ENCODE measurements at places on chromosomes 4 and X.

GRCh38 chr4:163620738-163621137 lies 126.2 kb downstream of the TMA16 start:
- no peak for DNase-seq

DNA sequence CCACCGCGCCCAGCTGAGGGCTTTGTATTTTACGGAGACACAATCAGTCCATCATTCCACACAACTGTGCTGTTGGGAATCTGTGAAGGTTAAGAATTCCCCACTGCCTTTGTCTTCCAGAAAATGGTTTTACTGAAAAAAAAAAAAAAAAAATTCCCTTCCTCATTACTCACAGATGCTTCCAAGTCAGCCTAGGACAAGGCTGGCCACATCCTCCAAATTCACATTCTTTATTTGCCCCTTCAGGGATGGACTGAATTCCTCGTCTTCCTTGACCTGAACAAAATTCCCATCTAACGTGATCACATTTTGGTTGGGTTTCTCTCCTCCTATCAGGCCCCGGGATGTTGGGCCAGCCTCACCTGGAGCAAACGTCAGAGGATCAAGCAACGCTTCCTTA lies 130.3 kb downstream of the DHRSX start:
- no peak for DNase-seq

DNA sequence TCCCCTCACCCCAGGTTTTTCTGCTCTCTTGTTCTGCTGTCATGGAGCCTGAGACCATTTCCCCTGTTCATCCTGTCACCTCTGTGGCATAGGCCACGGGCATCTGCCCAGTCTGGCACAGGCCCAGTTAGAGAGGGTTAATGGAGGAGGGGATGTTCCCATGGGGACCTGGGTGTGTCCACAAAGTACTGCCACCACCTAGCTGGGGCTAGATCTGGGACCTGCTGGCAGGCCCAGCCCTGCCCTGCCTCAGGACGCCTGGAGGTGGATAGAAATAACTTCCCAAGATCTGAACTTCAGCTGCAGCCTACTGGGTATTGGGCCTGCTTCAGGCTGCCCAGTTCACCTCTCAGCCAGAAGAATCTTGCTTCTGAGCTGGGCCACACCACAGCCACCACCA lies 13.5 kb downstream of the EFNB1 start:
- DNase-seq = no peak

DNA sequence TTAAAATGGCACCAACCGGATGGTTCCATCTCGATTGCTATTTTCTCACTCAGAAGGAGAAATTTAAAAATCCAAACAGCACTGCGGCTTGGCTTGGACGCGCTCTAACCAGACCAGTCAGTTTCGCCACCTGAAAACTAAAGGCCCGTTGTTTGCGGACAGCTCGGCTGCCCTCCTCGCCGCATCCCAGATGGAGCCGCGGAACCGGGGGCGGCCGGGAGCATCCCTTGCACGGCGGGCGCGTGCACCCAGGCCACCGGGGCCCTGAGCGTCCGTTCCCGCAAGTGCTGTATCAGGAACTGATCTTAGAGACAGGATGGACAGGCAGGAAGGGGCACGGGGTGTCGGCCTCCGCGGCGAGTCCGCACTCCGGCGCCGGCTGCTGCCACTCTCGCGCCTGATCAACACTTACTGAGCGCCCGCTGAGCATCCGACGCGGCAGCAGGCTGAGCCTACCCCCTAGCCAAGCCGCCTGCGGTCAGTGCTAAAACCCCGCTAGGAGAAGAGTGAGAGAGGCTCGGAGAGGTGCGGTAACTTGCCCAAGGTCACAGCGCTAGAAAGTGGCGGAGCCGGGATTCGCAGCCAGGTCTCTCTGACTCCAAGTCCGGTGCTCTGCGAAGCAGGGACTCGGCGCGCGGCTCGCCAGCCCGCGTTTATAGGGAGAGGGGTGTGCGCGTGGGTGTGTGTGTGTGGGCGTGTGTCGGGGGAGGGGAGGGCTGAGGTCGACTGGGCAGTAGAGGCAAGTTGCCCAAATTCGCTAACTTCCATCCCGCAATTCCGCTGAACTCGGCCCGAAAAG lies at the start of gene CITED1:
Gene CITED1 (minus strand): TSS at position 629 of the 799 bp plus-strand sequence. CDS start 3,045 bp downstream, outside the sequence.
- peak; percentile 16 for DNase-seq

- no peak for DNase-seq
Measured at GRCh38 chrX:72470532-72471223, 102.0 kb downstream of the HDAC8 start.

- no peak for DNase-seq
Measured at GRCh38 chr4:174357321-174357720, 73.6 kb downstream of the CEP44 start.

GRCh38 chrX:21741869-21742701 lies 15.8 kb downstream of the SMPX start:
- DNase-seq = no peak

DNA sequence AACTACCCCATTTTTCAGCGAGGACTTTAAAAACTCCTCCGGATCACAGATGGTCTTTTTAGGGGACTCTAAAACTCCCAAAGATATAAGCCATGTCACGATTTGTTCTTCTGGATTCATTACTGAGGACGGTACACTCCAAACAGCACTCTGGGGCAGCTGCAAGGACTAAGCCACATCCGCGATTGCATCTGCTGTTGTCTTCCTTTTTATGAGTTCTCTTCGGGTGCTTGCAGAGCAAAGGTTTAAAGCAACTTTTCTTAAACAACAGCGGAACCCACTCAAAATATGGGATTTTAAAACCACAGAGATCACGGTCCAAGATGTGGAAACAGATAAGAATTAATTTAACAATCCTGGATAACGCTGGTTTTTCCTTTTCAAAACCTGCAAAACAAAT lies at the start of gene ARHGEF6:
Gene ARHGEF6 (minus strand): TSS at position 170 of the 400 bp plus-strand sequence. CDS start 50 bp downstream, at position 120.
- peak; percentile 6 for DNase-seq

- DNase-seq = no peak
Measured at GRCh38 chr4:19944806-19945205, 306.9 kb upstream of the SLIT2 start.

DNA sequence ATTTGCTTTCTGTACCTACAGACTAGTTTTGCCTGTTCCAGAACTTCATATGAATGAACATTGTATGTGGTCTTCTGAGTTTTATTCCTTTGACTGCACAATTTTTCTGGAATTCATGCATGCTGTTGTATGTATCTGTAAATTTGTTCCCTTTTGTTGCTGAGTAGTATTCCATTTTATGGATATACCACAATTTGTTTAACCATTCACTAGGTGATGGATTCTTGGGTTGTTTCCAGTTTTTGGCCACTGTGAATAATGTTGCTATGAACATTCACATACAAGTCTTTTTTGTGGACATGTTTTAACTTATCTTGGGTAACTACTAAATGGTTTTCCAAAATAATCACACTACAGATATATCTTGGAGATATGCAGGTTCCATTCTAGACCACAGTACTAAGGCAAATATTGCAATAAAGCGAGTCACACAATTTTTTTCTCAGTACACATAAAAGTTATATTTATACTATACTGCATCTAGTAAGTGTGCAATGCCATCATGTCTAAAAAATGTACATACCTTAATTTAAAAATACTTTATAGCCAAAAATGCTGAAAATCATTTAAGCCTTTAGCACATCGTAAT lies 58.7 kb downstream of the TSPAN5 start:
- DNase-seq = no peak

DNA sequence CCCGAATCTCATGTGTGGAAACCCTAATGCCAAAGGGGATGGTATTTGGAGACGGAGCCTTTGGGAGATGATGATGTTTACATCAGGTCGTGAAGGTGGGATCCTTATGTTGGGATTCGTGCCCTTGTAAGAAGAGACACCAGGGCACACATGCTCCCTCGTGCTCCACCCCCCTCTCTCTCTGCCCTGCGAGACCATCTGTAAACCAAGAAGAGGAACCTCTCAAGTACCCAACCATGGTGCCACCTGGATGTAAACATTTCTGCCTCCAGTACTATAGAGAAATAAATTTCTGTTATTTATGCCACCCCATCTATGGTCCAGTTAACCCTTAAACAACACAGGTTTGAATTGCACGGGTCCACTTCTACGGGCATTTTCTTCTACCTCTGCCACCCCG lies 179.4 kb downstream of the DHRSX start:
- DNase-seq = no peak

GRCh38 chr4:127629371-127629770 lies 3.4 kb upstream of the INTU start:
- no peak for DNase-seq

DNA sequence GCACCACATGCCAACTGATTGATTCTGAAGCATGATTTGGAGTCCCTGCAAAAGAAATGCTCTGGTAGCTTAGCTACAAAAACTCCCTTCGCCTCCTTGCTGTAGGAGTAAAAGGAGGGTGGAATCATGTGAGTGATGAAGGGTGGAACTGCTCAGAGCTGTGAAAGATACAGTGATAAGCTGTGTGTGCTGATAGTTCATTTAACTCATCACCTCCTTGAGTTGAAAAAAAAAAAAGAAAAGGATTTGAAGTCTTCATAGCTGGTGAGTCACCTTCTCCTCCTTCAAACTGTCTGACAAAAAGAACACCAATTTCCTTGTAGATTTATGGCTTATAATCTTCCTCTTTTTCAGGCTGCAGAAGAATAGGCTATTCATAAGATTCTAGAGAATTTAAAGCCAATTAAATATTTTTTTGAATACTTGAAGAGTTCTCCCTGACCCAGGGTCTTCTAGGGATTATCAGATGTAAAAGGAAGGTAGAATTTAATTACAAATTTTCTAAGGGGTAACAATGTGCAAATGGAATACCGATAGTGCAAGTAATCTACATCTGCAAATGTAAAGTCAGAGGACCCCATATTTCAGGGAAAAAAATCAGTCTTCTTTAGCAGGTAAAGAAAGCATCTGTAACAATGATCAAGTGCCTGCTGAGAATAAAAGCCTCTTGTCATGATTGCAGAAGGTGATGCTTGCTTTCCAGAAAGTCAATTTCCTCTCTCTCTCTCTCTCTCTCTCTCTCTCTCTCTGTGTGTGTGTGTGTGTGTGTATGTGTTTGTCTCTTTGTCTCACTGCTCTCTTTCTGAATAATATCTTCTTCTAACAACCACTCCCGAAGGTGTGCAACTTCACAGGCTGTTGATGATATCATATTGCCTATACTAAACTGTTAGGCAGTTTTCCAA lies 208.8 kb upstream of the VEGFC start:
- DNase-seq = no peak

GRCh38 chrX:129983575-129984110 lies 1.2 kb downstream of the BCORL1 start:
- DNase-seq = peak; percentile 18

GRCh38 chr4:168247603-168248002 lies 70.9 kb downstream of the DDX60 start:
- no peak for DNase-seq

GRCh38 chr4:110637408-110638088 lies 14.7 kb upstream of the PITX2 start:
- DNase-seq = no peak

DNA sequence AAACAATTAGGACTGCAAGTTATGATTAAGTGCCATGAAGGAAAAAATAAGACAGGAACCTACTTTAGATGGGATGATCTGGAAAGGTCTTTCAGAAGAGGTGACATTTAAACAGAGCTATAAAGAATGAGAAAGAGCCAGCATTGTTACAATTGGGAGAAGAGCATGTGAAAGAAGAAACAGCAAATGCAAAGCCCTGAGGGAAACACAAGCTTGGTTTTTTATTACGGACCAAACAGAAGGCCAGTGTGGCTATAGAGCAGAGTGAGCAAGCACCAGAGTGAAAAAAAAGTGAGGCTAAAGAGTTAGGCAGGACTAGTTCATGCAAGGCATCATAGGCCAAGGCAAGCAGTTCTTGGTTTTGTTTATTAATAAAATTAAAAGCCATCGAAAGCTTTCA lies 175.6 kb downstream of the RBMX2 start:
- no peak for DNase-seq

- DNase-seq = no peak
Measured at GRCh38 chr4:170128219-170128804, 38.6 kb upstream of the AADAT start.

DNA sequence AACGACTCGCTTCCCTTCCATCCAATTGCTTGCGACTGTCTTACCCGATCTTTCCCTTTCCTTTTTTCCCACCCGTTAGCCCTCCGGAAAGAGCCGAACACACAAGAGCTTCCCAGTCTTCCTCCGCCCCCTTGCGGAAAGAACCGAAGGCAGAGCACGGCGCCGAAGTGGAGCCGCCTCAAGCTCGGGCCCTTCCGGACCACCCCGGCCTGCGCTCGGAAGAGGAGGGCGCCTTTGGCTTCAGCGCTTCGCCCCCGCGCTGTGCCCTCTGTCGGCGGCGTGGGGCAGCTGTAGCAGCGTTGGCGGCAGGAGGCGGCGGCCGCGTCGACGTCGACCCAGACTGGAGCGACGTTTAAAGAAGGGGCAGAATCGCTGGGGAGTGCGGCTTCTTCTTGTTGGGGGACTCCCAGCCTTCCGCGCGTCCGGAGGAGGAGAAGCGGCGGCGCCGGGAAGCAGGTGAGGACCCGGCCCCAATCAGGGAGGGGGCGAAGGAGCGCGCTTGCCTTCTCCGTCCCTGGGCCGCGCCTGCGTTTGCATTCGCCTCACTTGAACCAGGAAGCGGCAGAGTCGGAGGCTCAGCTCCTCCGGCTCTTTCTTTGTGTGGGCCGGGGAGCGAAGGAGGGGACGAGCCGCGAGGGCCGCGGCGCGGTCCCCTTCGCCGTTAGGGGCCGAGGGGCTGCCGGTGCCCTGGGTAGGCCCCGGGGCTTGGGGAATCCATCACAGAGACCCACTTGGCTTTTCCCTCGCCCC lies at the start of gene ZBTB33:
Gene ZBTB33 (plus strand): TSS at position 291 of the 750 bp plus-strand sequence. CDS start 2,604 bp downstream, outside the sequence.
- peak; percentile 95 for DNase-seq

DNA sequence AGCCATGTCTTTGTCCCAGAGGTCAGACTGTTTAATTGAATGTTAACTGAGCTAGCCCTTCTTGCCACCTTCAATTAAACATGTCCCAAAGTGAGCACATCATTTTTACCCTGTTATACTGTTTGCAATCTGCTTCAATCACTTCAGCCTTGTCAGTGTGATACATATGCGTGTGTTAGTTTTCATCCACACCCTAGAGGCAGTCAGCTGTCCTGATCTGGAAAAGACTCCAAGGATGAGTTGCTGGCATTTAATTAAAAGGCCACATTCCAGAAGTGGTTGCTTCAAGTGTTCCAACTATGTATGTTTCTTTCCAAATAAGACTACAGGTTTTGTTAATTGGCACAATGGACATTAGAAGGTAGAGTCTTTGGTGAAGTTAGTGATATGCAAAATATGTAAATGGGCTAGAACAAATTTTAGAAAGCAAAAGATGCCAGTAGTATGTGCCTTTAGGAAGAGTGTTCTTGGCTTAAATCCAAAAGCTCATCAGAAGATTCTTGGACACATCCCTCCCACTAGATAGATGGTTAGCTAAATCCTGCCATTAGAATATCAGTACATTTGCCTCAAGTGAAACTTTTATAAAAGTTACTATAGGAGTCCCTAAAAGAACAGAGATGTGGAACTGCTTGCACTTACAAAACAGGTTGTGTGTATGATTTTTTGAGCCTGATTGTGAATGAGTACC lies 79.5 kb upstream of the SLIT2 start:
- DNase-seq = no peak

Data from Daoy (cell line).